ENCODE measurements at places on chromosomes 7 and 10.
A peak's percentile ranks its signal among the peaks of the same experiment; 100 is the strongest.

DNA sequence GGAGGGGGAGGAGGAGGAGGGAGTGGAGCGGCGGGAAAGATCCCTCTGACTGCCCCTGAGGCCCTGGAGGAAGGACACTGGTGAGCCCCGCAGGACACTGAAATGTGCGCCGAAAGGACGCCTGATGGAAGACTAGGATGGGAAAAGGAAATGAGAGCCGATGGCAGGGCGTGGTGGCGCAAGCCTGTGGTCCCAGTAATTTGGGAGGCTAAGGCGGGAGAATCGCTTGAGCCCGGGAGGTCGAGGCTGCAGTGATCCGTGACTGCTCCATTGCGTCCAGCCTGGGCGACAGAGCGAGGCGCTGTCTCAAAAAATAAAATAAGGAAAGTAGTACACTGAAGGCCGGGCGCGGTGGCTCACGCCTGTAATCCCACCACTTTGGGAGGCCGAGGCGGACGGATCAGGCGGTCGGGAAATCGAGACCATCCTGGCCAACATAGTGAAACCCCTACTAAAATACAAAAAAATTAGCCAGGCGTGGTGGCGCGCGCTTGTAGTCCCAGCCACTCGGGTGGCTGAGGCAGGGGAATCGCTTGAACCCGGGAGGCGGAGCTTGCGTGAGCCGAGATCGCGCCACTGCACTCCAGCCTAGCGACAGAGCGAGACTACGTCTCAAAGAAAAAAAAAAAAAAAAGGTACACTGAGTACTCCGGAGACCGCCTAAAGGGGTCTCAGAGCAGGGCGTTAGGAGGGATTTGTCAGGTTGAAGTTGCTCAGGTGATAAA is 561 bp upstream of the HNRNPF start:
- no peak for DNase-seq

DNA sequence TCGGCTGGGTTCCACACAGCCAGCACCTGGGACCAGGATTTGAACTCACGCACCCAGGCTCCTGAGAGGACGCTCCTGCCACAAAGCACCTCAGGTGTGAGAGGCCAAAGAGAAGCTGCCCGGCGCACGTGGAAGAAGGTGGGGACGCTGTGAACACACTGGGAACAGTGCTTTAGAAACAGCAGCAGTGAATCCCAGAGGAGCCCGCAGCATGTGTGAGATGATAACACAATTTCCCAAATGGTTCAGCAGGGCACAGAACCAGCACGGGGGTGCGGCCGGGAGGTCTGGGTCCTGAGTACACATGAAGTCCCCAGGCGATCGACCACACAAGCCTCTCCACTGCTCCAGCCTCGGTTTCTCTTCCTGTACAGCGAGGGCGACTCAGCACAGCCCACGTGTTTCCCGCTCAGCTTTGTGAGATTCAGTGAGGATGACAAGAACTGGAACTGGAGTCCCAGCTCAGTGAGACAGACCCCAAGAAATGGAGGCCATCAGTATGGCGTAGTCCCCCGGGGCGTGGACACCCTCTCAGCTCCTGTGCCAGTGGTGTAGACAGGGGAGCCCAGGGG is 188.3 kb downstream of the MAD1L1 start:
- no peak for DNase-seq

- no peak for DNase-seq
These were observed 73.3 kb upstream of the GSDME start for GRCh38 chr7:24830440-24831050.

DNA sequence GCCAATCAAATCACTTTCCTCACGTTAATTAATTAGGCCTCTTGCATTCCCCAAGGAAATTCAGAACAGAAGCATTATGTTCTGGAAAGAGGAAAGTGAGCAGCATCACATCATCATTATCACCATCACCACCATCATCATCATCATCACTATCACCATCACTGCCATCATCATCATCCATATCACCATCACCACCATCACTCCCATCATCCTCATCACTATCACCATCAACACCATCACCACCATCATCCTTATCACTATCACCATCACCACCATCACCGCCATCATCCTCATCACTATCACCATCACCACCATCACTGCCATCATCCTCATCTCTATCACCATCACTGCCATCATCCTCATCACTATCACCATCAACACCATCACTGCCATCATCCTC is 31.4 kb upstream of the PLXNA4 start:
- DNase-seq: no peak

GRCh38 chr7:99381664-99382075 is 7.1 kb downstream of the ARPC1B start:
- DNase-seq: no peak

DNA sequence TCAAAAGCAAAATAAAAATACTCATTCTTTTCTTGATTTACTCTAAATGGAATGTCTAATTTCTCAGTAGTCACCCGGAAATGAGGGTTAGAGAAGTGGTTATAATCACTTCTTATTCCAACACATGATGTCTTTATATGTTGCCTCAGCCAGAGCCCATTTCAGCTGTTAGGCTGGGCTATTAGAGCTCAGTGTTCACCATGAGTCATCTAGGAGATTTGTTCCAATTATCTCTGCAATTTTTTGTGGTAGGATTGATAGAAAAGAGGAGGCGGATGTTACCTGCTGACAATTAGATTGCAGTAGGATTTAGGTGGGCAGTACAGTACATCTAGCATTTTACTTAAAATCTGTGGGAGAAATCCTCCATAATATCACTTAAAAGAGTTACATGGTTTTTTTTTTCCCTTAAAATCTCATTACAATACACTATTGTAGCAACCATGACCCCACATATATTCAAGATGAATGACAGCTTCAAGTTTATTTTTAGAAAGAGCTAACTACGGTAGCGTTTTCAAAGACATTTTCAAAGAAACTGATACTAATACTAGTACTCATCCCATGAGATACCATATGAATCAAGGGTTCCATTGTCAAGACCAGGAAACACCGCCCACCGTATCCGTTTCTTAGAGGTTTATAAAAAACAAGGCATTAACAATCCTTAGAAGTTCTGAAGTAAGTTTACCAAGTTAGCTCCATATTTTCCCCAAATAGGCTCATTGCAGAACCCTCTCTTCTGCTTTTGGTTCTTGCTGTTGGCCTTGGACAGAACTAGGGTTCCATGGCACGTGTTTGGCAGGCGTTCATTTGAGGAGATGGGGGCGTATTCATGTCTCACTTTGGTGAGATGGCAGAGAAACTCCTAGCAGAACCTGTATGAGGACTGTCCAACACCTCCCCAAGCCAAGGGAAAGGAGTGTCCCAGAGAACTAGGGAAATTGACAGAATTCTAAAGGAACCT is 10.4 kb downstream of the CPA2 start:
- DNase-seq: peak; percentile 37

GRCh38 chr7:16397501-16398145 is 23.7 kb downstream of the CRPPA start:
- no peak for DNase-seq

GRCh38 chr7:95660023-95660434 is 63.7 kb upstream of the PDK4 start:
- no peak for DNase-seq

GRCh38 chr10:117964536-117964935 is 82.2 kb downstream of the RAB11FIP2 start:
- DNase-seq: no peak

GRCh38 chr10:24305551-24306506 is 96.9 kb downstream of the KIAA1217 start:
- no peak for DNase-seq

DNA sequence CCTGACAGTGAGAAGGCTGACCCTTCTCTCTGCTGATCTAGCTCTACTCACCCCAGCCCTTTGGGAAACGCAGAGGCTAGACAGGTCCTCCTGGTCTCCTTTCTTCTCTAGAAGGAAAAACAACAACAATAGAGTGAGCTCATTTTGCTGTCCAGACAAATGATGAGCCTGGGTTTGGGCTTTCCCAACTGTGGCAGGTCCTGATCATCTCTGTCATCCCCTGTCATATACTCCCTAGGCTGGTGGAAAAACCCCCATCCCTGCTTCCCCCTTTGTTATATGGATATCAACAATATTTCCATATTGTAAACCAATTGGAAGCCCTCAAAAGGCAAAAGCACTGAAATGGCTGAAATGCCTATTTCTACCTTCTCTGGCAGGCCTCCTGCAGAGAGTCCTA is 9.2 kb upstream of the DDIT4 start:
- no peak for DNase-seq

- DNase-seq: no peak
These were observed 246.4 kb upstream of the GRB10 start for GRCh38 chr7:51029131-51029530.

DNA sequence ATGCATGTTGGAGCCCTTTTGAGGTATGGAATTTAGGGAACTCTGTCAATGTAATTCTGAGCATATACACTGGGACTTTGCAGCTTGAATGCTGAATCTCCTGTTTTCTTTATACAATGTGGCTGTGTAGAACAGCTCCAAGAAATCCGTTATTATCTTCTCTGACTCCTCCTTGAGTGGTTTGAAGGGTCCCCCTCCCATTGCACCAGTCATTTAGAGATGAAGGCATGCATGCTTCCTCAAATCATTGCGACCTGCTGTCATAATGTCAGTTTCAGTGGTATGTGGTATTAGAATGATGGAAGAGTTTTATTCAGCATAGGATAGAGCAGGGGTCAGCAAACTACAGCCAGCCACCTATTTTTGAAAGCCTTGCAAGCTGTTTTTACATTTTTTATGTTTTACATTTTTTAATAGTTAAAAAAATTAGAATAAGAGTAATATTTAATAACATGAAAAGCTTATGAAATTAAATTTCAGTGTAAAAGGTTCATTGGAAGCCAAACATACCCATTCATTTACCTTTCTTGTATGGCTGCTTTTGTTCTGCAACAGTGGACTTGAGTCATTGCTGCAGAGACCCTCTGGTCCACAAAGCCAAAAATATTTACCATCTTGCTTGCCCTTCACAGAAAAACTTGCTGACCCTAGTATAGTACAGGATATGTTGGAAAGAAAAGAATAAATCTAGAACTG is 8.1 kb downstream of the STK17A start:
- DNase-seq: peak; percentile 38

- DNase-seq: no peak
These were observed 114.2 kb downstream of the TES start for GRCh38 chr7:116324582-116324981.

DNA sequence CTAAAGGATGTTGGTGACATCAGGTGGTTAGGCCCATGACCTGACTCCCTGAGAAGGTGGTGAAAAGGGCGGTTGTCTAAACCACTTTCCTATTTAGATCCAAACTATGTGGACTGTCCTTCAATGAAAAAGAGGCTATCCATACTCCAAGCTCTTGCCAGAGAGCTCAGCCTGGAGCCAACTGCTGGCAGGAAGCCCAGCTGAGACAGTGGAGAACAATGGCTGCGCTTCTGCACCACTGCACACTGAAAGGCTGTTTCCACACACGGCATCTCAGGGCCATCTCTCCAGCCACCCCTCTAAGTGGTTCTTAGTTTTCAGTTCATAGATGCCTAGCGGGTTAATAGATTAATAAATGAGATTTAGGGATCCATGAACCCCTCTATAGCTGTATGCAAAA is 488.8 kb upstream of the ZMIZ1 start:
- DNase-seq: no peak

GRCh38 chr7:77269360-77270093 is 69.9 kb upstream of the FGL2 start:
- DNase-seq: no peak

GRCh38 chr7:152711444-152711944 is 35.6 kb upstream of the XRCC2 start:
- DNase-seq: no peak

DNA sequence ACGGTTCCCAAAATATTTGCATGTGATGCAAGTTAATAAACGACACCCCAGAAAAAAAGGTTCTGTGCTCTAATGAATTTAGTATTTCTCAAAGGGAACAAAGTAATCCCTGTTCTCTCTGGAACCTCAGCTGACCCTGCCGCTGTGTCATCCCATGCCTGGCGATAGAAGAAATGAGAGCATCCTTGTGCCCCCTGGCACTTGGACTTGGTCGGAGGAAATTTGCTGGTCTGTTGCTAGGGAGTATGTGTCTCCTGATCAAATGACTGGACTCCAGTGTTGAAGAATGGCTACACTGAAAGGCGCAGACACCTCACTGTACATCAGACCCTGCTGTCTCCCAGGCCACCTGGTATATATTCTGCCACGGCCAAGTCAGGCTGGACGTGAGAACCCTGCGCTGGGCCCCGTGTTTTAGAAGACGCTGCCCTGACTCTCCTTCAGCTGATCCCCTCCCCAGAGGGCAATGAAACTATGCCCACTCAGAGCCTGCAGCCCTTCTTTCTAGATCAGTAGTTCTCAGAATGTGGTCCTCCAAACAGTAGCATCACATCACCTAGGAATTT is 67.2 kb downstream of the THNSL1 start:
- DNase-seq: no peak

GRCh38 chr10:128614802-128615553 is 488.8 kb upstream of the MKI67 start:
- DNase-seq: no peak

- no peak for DNase-seq
These were observed 38.3 kb upstream of the VCL start for GRCh38 chr10:73959484-73960243.

GRCh38 chr7:119254742-119255141 is 1018.2 kb upstream of the KCND2 start:
- no peak for DNase-seq

GRCh38 chr10:78278058-78278404 is 244.4 kb downstream of the RPS24 start:
- DNase-seq: no peak

- DNase-seq: no peak
These were observed 1022.2 kb upstream of the LRRTM3 start for GRCh38 chr10:65903620-65904019.

DNA sequence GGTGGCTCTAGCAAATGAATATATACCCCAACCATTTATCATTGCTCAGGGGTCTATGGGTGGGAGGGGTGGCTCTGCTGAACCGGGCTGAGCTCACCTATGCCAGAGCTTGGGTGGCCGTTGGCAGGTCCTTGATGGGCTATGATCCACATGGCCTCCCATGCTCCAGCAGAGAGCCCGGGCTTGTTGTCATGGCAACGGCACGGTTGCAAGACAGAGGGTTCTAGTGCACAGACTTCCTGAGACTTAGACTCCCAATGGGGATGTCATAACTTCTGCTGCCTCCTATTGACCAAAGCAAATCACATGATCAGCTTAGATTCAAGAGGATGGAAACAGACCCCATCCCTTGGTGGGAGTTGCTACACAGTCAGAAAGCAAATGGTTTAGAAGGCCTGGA is 36.4 kb upstream of the CARD11 start:
- no peak for DNase-seq

- DNase-seq: no peak
These were observed 69.8 kb downstream of the ORC5 start for GRCh38 chr7:104137971-104138370.

- DNase-seq: no peak
These were observed 56.9 kb downstream of the XPNPEP1 start for GRCh38 chr10:109866168-109866994.

Data from stimulated activated CD4-positive, alpha-beta T cell treated with anti-CD3 and anti-CD28 coated beads, TNF-alpha, amount 100 ng/mL, for 48 hours (primary cell).